ENCODE measurements at places on chromosomes 2 and 18.

DNA sequence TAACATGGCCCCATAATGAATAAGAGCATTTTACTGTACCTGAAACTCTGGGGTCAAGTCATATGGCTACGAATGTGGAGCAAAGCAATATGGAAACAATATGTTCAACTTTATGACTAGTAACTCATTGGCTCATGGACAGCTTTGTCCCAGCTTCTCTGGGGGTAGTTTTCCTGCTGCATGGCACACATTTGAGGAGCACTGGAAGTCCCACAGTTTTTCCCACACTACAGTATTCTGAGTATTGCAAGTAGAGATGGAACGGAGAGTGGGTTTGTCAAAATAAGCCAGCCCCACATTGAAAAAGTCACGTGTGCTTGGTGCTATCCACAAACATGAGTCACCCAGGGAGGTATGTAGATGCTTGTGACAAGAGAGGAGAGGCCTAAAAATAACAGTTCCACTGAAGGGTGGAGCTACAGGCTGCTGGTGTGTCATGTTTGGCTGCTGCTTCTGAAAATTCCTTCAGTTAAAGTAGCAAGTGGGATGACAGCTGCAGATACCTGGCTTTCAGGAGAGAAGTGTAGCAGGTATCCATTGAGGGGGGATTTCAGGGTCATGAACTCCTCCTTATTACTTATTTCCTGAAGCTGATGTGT is 48.2 kb upstream of the CTAGE1 start:
- DNase-seq = no peak

- DNase-seq = no peak
Observed at GRCh38 chr2:8599421-8600242, 82.2 kb upstream of the ID2 start.

- no peak for DNase-seq
Observed at GRCh38 chr2:59935005-59935404, 618.4 kb downstream of the BCL11A start.

GRCh38 chr2:200798514-200798913 is 13.2 kb upstream of the BZW1 start:
- no peak for DNase-seq

- DNase-seq = no peak
Observed at GRCh38 chr2:237480556-237480955, 6.5 kb upstream of the MLPH start.

DNA sequence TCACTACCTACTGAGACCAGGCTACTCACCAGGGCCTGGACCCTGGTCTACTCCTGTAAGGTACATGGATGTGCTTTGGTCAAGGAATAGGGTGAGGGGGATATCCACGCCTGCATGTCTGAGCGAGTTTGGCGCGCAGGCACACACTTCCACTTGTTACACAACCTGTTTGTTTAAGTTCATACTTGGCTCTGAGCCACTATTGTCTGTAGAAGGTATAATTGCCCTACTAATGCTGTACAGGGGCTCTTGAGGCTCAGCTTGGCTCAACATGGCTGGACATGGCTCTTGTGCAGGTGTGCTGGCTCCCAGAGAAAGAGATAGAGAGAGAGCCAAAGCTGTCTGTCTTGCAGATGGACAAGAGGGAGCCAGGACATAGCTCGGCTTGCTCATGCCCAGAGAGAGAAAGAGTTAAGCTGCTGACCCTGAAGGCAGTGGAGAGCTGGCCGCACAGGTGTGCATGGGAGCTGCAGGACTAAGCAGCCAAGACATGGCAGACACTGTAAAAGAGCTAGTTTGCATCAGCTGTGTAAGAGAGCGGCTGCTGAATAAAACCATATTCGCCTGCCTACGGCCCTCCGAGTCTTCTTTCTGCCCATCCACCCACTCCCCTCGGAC is 35.2 kb downstream of the NPPC start:
- no peak for DNase-seq

DNA sequence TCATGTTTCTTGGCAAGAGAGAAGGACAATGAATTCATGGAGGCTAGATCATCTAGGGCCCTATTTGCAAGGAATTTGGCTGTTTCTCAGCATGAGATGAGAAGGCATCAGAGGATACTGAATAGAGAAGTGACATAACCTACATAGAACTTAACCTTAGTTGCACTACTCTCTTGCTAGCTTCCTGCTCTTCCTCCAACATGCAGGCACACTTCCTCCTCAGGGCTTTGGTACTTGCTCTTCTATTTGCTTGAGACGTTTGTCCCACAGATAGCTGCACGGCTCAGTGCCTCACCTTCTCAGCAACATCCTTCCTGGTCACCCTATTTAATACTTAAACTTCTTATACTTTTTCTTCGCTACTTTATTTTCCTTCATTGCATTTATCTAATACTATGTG is 20.0 kb upstream of the LANCL1 start:
- no peak for DNase-seq

Data from activated CD8-positive, alpha-beta memory T cell treated with anti-CD3 and anti-CD28 coated beads for 48 hours (primary cell).